ENCODE measurements at places on chromosomes 5 and 9. TPM values are rescaled to one million over a fixed set of nuclear protein-coding genes. Genes with fewer than 3 reads are reported as not detected.

DNA sequence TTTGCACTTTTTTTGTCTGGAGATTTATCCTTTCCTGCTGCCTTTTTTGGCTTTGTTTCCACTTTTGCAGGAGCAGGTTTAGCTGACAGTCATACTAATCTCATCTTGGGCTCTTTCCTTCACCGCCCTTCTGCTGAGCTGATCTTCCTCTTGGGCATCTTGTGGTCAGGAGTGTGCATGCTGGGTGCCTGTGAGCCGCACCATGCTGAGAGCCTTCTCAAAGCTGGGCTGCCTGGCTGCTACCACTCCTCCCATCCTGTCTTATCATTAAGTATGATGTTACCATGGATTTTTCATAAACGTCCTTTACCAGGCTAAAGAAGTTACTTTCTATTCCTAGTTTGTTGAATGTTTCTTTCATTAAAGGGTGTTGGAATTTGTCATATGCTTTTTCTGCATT, 49.5 kb upstream of the MCCC2 start:
- no peak for DNase-seq

DNA sequence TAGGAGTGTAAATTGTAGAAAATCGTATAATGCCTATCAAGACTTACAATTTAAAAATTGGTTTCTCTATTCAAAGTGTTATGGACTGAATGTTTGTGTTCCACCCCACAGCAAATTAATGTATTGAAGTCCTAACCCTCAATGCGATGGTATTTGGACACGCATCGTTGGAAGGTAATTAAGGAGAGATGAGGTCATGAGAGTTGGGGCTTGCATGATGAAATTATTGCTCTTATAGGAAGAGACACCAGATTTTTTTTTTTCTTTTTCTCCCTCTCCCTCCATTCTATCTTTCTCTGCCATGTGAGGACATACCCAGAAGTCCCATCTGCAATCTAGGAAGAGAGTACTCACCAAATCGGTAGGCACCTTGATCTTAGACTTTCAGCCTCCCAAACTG, 189.2 kb downstream of the MAN2A1 start:
- DNase-seq, result no peak

GRCh38 chr5:130502702-130503101, 598.4 kb downstream of the CHSY3 start:
- DNase-seq, result peak; percentile 34

DNA sequence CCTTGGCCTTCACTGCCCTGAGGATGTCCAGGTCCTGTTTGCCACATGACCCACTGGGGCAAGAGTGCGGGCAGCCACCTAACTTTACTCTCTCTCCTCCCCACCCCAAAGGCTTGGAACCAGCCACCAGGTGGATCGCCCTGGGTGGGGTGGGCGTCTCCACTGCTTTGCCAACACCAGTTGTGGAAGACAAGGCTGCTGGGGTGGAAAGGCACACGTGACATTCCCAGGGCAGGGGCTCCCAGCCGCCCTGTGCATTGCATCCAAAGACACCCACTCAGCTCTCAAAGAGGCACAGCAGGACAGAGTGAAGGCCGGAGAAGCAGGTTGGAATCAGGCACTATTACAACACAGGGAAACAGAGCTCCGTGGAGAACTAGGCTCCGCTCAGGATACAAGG, 162.2 kb downstream of the OLFM1 start:
- no peak for DNase-seq

- no peak for DNase-seq
Observed at GRCh38 chr9:5549658-5550650, 39.6 kb downstream of the PDCD1LG2 start.

DNA sequence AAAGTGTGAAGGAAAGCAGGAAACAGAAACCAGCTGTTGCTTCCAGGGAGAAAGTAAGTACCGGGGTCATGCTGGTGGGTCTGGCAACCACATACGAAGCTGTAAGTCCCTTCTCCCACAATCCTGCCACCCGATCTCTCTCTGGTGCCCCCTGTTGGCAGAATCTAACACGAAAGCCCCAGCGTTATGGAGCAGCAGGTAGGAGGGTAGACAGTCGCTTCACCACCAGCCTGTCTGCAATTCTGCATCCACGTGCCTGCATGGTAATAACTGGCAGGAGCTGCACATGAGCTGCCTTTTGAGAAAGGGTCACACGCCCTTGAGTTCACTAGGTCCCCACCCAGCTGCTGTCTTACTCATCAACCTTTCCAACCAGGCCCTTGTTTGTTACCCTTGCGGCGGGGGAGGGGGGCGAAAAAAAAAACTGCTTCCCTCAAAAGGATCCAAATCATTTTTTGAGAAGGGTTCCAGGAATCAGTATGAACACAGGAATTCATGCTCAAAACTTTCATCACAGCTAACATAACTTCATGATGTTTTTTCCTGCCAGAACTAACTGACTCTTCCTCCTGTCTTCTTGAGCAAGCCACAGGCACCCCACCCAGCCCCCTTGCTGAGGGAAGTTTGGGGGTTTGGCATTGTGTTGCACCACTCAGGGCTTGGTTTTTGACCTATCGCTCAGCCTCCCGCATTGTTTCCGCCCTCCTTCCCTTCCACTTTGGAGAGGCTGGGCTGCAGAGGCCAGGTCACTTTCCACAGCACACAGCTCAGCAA, 19.6 kb upstream of the TMEM252 start:
- DNase-seq, result no peak

The PRUNE2 gene
- total RNA-seq, result 65.1 TPM
